ENCODE measurements at places on chromosomes 6 and 20. TPM values are rescaled to one million over a fixed set of nuclear protein-coding genes. Genes with fewer than 3 reads are reported as not detected.

- no peaks in the 10 kb centered on the region for H3K36me3 ChIP-seq
- H3K27me3 ChIP-seq: no peaks in the 10 kb centered on the region
- peaks cover 6% of the 10 kb centered on the region for H3K4me1 ChIP-seq
- no peak for DNase-seq
- H3K4me3 ChIP-seq: no peak overlapping the region
Observed at GRCh38 chr20:62275219-62275618, 27.6 kb upstream of the ADRM1 start.

Gene BTNL2
- not detected for total RNA-seq

- H3K27ac ChIP-seq: no peak overlapping the region
- no peaks in the 10 kb centered on the region for H3K4me1 ChIP-seq
- DNase-seq: no peak
- H3K4me3 ChIP-seq: peak overlapping the region; percentile 34
- H3K27me3 ChIP-seq: no peaks in the 10 kb centered on the region
- no peaks in the 10 kb centered on the region for H3K36me3 ChIP-seq
Observed at GRCh38 chr6:106509420-106510089, 119.7 kb downstream of the RTN4IP1 start.

GRCh38 chr6:151808371-151809241, 1.1 kb downstream of the ESR1 start:
- peaks cover 6% of the 10 kb centered on the region for H3K4me1 ChIP-seq
- no peaks in the 10 kb centered on the region for H3K36me3 ChIP-seq
- peak; percentile 44 for DNase-seq
- peak overlapping the region; percentile 28 for H3K27ac ChIP-seq
- no peaks in the 10 kb centered on the region for H3K27me3 ChIP-seq

- no peaks in the 10 kb centered on the region for H3K27me3 ChIP-seq
- no peak overlapping the region for H3K27ac ChIP-seq
- no peak for DNase-seq
- no peaks in the 10 kb centered on the region for H3K4me1 ChIP-seq
- no peaks in the 10 kb centered on the region for H3K36me3 ChIP-seq
Observed at GRCh38 chr6:132768051-132768517, 10.4 kb upstream of the VNN2 start.

Gene XPO5
- 18.7 TPM for total RNA-seq

GRCh38 chr6:154930451-154930851, 64.7 kb upstream of the TIAM2 start:
- H3K4me3 ChIP-seq: no peak overlapping the region
- H3K4me1 ChIP-seq: no peaks in the 10 kb centered on the region
- H3K27ac ChIP-seq: no peak overlapping the region
- no peak for DNase-seq

DNA sequence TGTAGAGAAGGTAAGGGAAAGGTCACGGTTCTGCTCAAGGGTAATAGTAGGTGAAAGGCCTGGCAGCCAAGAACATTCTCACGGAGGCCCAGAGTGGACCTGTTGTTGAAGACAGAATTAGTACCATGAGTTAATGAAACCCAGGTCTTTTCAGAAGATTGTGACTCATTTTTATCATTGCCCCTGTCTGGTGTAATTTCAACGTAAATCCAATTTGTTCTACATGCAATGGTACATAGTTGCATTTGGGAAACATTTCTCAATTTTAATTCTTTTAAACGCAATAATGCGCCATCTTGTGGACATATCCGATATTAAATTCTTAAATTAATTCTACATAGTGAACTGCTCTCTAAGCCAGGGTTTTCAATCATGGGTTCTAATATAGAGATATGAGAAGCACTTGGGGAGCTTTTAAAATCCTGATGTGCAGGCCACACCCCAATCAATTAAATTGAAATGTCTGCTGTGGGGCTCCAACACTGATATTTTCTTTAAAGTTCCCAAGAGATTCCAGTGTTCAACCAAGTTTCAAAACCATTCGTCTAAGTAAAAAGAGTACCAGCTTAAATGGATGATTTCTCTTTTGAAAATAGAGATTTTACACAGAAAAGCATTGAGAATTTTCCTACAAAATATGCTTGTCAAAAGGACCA, 257.4 kb downstream of the PLCB1 start:
- no peaks in the 10 kb centered on the region for H3K36me3 ChIP-seq
- no peak overlapping the region for H3K27ac ChIP-seq
- H3K27me3 ChIP-seq: no peaks in the 10 kb centered on the region
- H3K4me1 ChIP-seq: no peaks in the 10 kb centered on the region
- no peak for DNase-seq

GRCh38 chr6:106539936-106540335, 89.4 kb downstream of the RTN4IP1 start:
- H3K4me1 ChIP-seq: no peaks in the 10 kb centered on the region
- DNase-seq: no peak
- no peak overlapping the region for H3K27ac ChIP-seq
- no peak overlapping the region for H3K4me3 ChIP-seq

Gene CDS2
- total RNA-seq: 19.3 TPM

GRCh38 chr20:9415426-9415825, 99.0 kb upstream of the LAMP5 start:
- DNase-seq: no peak
- no peaks in the 10 kb centered on the region for H3K4me1 ChIP-seq

DNA sequence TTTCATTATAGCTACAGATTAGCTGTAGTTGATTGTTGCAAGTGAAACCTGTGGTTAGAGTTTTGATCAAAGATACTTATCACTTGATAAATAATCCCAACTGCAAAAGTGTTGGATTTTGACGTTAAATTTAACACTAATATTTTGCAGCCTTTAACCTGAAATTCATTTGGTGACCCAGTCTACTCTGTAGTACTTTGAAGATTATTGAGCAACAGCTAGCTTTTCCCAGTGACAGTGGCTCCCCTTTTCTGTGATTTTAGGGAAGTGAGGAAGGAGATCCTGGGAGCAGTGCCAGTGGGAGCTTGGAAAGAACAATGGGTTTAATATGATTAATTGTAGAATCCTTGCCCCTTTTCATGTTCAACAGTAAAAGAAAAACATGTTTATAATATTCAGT, 76.9 kb downstream of the NCOA3 start:
- peak; percentile 35 for DNase-seq
- H3K4me1 ChIP-seq: peaks cover 8% of the 10 kb centered on the region
- H3K4me3 ChIP-seq: no peak overlapping the region
- H3K27ac ChIP-seq: no peak overlapping the region
- H3K36me3 ChIP-seq: no peaks in the 10 kb centered on the region

Gene SPATA2
- 9.5 TPM for total RNA-seq

Gene PAQR8
- 24.0 TPM for total RNA-seq

DNA sequence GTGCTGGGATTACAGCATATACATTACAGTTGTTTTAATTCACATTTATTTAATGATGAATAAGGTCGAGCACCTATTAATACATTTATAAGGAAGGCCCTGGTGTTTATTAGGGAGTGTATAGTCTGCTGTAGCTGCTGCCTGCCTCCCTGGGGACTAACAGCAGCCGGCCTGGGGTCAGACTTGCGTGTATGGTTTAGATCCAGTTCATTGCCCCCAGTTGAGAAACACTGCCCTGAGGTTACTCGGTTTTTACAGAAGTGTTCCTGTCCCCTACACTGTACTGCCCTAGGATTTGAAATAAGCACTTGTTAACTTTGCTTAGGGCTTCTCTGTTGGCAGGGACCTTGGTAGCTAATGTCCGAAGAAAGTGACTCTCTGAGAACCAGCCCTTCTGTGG, 4.0 kb downstream of the TTPAL start:
- no peak overlapping the region for H3K27ac ChIP-seq
- no peaks in the 10 kb centered on the region for H3K27me3 ChIP-seq
- H3K4me1 ChIP-seq: peaks cover 6% of the 10 kb centered on the region
- H3K36me3 ChIP-seq: no peaks in the 10 kb centered on the region

DNA sequence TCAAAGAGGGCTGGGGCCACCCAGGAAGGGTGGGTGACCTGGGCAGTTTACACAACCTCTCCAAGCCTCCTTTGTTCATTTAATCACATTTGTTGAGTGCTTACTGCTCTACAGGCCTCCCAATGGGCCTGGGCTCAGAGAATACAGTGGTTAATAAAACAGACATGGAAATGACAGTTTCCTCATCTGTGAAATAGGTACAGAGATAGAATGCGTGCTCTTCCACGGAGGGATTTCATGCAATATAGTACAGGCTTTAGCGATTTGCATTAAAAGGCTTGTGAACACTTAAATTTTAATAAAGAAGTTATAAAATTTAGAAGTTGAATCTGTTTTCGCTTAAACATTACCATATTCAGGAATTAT, 802 bp upstream of the FERMT1 start:
- no peak overlapping the region for H3K4me3 ChIP-seq
- no peak for DNase-seq
- peaks cover 3% of the 10 kb centered on the region for H3K4me1 ChIP-seq
- no peak overlapping the region for H3K27ac ChIP-seq
- no peaks in the 10 kb centered on the region for H3K36me3 ChIP-seq

Data from ovary (tissue), 10 donors.